IMR-90 (cell line): ENCODE measurements at places on chromosomes 4 and X. TPM values are rescaled to one million over a fixed set of nuclear protein-coding genes. Genes with fewer than 3 reads are reported as not detected.

Gene DCAF4L1
- total RNA-seq = under 0.01 and 0.18 TPM in 2 replicates

DNA sequence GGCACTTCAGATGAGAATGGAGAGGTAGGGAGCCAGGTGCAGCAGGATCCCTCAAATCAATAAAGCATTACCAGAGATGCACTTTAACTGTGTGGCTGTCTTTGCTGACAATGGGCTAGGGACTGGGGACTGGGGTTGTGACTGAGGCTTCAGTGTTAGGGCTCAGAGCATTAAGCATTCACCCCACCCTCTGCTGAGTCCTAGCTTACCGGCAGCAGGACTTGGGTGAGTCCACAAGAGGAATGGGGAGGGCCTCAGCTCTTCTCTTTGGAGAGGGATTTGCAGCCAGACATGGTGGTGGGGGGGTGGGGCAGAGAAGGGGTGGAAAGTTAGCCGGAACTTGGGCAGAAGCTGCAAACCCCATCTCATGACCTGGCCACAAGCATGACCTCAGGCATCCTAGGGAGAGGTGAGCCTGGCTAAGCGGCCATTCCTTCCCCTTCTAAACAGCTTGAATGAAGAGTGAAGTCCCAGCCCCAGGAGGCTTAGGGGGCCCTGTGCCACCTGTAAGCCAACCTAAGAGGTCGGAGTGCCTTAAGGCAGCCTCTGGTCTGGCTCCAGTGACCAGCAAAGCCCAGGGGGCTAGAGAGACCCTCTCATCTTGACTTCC is 78.4 kb downstream of the STARD8 start:
- no peaks in the 10 kb centered on the region for H3K4me1 ChIP-seq
- H3K27ac ChIP-seq = no peak overlapping the region
- no peak for DNase-seq
- H3K4me3 ChIP-seq = no peak overlapping the region
- H3K27me3 ChIP-seq = peaks cover 11% of the 10 kb centered on the region
- H3K36me3 ChIP-seq = no peaks in the 10 kb centered on the region

Gene RIPPLY1
- total RNA-seq = not detected in 2 replicates

Gene FAM9C
- total RNA-seq = not detected in 2 replicates

DNA sequence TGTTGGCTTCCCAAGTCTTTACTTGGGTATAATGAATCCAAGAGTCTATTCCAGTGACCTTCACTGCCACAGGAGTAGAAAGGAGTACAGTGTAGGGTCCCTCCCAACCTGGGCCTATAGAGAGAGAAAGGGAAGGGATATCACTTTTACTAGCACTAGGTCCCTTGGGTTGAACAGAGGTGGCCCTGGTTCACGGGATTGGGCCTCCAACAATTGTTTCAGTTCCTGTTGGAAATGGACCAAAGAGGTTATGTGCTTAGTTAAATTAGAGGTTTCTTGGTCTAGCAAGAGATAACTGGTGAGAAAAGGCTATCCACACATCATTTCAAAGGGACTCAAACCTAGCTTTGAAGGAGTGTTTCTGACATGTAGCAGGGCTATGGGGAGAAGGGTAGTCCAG is 57.1 kb upstream of the MED14 start:
- no peaks in the 10 kb centered on the region for H3K36me3 ChIP-seq
- no peak overlapping the region for H3K27ac ChIP-seq

- peaks cover 2% of the 10 kb centered on the region; the same call in 1 of the 2 replicates for H3K27me3 ChIP-seq
- H3K4me3 ChIP-seq = no peak overlapping the region
- no peaks in the 10 kb centered on the region for H3K36me3 ChIP-seq
- no peak for DNase-seq
- no peak overlapping the region for H3K27ac ChIP-seq
These were observed 119.5 kb downstream of the KDR start for GRCh38 chr4:55005910-55006309.

- DNase-seq = no peak
- peaks cover 47% of the 10 kb centered on the region for H3K36me3 ChIP-seq
- H3K4me3 ChIP-seq = no peak overlapping the region
These were observed 32.8 kb downstream of the CLDN22 start for GRCh38 chr4:183287309-183287659.

DNA sequence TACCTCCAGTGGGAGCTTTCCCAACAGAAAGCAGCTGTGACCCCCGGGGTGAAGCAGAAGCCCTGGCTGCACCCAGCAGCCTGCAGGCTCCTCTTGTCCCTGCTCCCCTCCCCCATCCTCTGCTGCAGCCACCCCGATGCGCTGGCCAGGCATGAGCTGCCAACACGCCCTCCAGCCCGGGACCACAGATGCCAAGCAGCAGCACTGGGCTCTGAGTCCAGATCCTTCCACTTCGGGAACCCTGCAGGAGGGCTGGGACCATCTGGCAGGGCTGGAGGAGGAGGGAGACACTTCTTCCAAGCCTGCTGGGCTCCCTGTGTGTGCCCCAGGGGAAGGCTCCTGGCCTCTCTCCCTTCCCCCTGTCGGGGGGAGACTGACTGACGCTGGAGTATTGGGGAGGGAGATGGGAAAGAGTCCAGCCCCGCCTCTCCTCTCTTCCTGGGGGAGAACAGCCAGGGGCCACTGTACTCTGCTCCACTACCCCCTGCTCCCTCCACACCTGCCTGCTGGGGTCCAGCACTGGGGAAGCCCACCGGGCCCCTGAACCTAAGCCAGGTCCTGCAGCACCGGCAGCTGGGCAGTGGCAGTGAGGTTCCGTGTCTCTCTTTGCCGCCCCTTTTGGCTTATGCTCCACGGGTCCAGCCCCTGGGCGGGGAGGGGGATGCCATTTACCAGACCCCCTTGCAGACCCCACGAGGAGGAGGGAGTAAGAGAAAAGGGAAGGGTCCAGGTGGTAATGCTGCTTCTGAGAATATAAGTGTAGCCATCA is 55.7 kb downstream of the PPP2R2C start:
- H3K4me1 ChIP-seq = no peaks in the 10 kb centered on the region
- H3K36me3 ChIP-seq = no peaks in the 10 kb centered on the region
- H3K27me3 ChIP-seq = peaks cover 5% of the 10 kb centered on the region
- no peak overlapping the region for H3K27ac ChIP-seq

- no peak overlapping the region for H3K27ac ChIP-seq
- H3K4me1 ChIP-seq = no peaks in the 10 kb centered on the region
- no peaks in the 10 kb centered on the region for H3K36me3 ChIP-seq
- DNase-seq = peak; percentile 63
- H3K4me3 ChIP-seq = no peak overlapping the region
- peaks cover 4% of the 10 kb centered on the region; the same call in 1 of the 2 replicates for H3K27me3 ChIP-seq
These were observed 71.2 kb downstream of the SUPT20HL2 start for GRCh38 chrX:24242649-24243175.

- peak; percentile 64 for DNase-seq
- no peak overlapping the region for H3K27ac ChIP-seq
- H3K4me1 ChIP-seq = no peaks in the 10 kb centered on the region
- H3K27me3 ChIP-seq = no peaks in the 10 kb centered on the region
- no peak overlapping the region for H3K4me3 ChIP-seq
These were observed 215.0 kb downstream of the IL15 start for GRCh38 chr4:141851246-141851891.

Gene CCKAR
- not detected in 2 replicates for total RNA-seq
